SJCRH30 (cell line): ENCODE measurements at places on chromosomes 16 and 17.

DNA sequence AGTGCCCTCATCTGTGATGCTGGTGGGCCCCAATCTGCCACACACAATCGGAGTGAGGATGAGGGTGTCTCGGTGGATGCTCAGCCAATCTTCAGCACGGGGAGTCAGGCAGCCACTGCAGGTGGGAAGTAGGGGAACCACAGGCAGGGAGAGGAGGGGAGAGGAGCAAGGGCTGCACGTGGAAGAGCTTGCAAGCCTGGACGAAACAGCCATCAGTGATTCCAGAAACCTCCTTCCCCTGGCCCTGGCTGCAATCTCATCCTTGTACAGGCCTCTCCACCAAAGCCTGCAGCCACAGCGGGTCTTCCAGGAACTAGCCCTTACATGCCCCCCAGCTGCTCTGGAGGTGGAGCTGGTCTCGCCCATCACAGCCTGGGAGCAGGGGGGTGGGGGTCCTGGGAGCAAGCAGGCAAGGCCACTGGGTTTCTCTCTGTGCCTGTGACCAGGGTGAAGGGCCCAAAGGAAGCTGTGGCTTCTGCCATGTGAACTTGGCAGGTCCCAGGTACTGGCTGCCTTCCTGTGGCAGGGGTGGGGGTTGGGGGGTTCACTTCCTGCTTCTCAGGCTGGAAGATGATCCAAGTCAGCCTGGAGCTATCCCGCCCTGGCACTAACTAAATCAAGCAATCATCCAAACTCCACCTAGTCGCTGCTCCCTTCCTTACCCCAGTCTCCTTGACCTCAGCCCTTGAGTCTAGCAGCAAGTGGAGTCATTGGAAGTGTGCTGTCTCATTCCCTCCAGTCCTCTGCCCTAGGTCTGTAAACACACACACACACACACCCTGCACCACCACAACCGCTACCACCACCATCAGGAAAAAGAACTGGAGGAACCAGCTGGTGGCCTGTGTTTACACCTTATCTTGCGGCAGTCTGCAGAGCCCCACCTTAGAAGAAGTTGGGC lies 29.4 kb upstream of the MLKL start:
- DNase-seq: no peak

GRCh38 chr17:4008082-4008435 lies 43.8 kb upstream of the ATP2A3 start:
- no peak for DNase-seq

DNA sequence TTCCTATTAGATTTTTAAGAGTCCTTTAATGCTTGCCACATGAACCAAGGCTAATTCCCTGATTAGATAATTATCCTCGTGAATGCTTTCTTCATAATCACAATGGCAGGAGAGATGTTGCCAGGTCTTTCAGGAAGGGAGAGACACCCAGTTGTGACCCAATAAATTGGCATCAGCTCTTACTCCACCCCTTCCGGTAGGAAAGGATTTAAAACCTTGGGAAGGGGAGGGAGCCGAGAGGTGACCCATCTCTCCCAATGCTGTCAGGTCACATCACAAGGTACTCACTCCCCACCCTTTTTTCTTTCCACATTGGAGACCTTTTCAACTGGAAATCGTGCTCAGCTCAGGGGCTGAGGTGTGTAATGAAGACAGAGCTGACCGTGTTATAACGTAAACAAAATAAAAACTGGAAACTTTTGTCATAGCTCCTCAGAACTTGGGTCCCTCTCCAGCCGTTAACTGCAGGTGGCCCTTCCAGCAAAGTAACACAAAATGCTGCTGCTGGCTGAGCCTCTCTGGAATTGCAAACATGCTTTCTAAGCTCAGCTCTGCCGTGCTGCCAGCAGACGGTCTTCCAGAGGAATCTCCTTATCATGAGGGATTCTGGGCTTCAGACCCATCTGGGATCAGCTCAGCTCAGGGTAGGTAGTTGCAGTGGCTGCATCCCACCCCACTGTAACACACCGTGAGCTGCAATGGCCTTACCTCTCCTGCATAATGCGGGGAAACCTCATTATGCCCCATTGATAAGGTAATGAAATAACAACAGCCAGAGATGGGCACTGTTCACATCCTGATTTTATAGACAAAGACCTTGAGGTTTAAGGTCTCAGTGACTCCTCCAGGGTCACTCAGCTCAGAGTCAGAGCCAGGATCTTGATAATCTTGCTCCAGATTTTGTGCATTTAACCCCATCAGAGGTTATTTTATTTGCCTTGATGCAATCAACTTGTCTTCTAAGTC lies 15.6 kb downstream of the TMEM100 start:
- DNase-seq: no peak

DNA sequence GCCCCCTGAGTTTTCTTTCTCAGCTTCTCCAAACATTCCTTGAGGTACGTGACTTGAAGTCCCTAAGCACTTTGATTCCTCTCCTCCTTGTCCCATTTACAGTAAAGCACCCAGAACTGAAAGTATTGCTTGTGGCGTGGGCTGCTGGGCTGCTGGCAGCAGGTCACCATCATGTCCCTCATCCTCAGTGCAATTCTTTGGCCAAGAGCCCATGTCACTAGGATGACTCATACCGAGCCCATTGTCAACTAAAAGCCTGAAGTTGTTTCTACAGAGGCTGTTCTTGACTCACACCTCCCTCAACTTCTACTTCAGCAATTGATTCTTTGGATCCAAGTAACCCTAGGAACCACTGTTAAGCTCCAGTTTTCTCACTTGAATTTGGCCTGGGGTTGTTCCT lies 54.3 kb downstream of the KPNA2 start:
- DNase-seq: peak; percentile 37

- no peak for DNase-seq
Observed at GRCh38 chr17:8137645-8138373, 13.9 kb upstream of the HES7 start.

DNA sequence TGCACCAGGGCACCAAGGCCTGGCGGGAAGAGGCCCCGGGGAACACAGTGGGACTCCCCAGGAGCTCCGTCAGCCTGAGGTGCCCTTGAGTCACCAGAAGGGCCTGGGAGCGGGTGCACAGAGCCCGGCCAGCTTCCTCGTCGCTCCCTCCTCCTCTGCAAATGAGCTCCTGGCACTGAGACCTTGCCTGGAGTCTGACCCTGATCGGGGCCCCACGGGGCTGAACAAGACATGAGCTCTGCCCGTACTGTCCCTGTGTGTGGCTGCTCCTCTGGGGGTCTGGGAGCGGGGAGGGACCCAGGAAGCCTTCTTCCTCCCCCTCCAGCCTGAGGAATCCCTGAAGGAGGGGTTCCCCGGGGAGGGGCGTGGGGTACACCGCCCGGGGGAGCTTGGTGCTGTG lies 36.4 kb upstream of the SSTR5 start:
- peak; percentile 77 for DNase-seq

- DNase-seq: peak; percentile 81
Observed at GRCh38 chr17:57833179-57833939, 16.5 kb downstream of the MRPS23 start.

DNA sequence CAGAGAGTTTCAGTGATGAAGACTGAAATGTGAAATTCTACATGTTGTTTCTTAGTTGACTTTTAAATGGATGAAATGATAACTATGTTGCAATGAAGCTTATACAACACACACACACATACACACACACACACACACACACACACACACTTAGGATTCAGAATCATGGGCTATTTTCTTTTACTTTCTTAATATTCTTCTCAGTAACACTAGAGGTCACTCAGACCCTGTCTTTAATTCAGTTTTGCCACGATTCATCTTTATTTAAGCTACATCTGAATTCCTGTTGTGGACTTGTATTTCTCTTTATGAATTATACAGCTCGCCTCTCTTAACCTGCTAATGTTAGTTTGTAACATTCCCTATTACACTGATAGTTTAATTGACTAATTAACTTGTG lies 109.6 kb upstream of the GOT2 start:
- no peak for DNase-seq

- no peak for DNase-seq
Observed at GRCh38 chr17:5820721-5821456, 236.6 kb upstream of the NLRP1 start.
